Stimulated activated CD8-positive, alpha-beta memory T cell treated with anti-CD3 and anti-CD28 coated beads, Interleukin-2, amount 100 ng/mL, for 48 hours (primary cell): ENCODE measurements at places on chromosomes 12 and 14.
A peak's percentile ranks its signal among the peaks of the same experiment; 100 is the strongest.

DNA sequence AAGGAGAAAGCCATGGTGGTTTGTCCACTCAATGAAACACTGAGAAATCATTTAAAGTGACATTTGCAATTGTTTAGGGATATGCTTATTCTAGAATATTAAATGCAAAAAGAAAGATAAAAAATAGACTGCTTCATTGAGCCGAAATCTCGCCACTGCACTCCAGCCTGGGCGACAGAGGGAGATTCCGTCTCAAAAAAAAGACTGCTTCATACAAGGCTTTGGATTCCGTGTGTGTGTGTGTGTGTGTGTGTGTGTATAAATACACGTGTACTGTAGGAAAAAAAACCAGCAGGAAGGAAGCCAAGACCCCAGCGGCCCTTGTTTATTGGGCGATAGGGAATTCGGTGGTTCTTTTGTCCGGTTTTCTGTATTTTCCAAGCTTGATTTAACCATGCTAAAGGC, 3.2 kb upstream of the ZNF839 start:
- no peak for DNase-seq

DNA sequence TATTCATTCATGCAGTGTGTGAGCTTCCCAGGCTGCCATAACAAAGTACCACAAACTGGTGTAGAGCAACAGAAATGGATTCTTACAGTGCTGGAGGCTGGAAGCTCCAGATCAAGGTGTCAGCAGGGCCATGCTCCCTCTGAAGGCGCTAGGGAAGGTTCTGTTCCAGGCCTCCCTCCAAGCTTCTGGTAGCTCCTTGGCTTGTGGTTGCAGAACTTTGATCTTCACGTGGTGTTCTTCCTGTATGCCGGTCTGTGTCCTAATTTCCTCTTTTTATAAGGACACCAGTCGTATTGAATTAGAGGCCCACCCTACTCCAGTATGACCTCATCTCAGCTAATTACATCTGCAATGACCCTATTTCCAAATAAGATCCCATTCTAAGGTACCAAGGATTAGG, 3.1 kb downstream of the OTUB2 start:
- DNase-seq, result no peak

DNA sequence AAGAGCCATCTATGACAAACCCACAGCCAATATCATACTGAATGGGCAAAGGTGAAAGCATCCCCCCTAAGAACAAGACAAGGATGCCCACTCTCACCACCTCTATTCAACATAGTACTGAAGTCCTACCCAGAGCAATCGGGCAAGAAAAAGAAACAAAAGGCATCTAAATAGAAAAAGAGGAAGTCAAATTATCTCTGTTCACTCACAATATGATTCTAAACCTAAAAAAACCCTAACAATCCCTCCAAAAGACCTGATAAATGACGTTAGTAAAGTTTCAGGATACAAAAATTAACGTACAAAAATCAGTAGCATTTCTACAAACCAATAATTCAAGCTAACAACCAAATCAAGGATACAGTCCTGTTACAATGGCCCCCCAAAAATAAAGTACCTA, 26.9 kb downstream of the MDM1 start:
- no peak for DNase-seq

DNA sequence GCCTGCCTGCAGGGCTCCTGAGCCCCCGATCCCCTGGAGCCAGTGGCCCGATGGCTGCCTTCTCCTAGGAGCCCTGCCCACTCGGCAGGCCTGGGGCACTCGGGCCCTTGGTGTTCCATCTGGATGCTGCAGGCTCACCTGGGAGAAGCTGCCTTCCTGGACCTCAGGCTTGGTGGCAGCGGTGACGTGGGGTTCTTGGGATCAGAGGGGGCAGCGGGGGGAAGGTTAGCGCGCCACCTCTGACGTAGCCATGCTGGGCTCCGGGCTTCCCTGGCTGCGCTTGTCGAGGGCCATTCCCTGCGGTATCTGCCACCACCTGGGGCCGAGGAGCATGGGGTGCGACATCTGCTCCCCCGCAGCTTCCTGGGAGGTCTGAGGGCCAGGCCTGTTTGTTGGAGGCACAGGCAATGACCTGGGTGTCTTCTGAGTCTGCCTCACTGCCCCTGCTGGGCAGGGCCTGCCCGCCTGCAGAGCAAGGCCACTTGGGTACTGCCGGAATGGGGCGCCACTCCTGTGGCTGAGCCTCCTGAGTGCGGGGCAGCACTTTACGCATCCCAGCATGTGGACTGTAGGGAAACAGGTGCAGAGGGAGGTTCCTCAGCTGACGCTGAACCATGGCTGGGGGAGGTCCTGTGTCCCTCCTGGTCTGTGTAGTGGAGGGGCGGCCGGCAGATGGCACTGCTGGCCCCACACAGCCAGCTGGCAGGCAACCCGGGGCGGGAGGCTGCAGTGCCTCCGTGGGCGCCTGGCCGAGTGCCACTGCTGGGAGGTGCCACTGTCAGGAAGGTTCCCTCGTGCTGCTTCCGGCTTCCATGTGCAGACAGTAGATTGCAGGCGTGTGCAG, 20.3 kb downstream of the MTA1 start:
- DNase-seq, result no peak

DNA sequence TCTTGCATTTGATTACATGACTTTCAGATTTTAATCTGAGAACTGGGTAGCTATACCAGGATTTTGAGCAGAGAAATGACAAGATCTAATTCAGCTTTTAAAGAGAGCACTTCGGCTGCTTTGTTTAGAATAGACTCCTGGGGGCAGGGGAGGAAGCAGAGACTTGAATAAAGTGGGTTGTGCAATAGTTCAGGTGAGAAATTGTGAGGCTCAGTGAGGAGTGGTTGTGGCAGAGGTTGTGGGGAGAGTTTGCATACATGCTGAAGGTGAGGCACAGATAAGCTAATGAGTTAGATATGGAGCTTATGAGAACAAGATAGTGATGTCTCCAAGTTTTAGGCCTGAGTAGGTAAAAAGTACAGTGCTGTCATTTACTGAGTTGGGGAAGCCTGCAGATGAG, 281.4 kb downstream of the FLRT2 start:
- no peak for DNase-seq

DNA sequence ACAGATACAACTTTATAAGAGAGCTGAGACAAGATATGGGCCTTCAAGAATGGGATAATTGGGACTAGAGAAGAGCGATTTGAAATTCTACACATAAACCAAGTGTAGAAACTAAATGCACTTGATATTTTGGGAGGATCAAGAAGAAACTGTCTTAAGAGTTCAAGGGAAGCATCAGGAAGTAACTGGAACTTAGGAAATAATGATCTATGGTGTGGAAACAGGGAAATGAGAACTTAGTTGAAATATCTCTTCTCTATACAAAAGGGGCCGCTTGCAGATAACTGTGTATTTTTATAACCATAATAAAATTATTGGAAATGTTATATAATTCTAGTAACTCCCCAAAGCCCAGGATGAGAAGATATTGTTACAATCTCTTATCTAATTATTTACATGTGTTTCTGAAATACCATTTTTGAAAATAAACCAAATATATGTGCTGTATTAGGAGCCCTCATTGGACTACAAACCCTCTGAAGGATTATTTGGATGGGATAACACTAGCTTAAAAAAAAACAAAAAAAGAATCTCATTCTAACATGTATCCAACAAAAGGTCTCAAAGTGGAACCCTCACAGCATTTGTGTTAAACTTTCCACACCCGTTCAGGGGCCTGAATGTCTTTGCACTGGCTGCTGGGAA, 84.7 kb upstream of the FLRT2 start:
- DNase-seq, result no peak

DNA sequence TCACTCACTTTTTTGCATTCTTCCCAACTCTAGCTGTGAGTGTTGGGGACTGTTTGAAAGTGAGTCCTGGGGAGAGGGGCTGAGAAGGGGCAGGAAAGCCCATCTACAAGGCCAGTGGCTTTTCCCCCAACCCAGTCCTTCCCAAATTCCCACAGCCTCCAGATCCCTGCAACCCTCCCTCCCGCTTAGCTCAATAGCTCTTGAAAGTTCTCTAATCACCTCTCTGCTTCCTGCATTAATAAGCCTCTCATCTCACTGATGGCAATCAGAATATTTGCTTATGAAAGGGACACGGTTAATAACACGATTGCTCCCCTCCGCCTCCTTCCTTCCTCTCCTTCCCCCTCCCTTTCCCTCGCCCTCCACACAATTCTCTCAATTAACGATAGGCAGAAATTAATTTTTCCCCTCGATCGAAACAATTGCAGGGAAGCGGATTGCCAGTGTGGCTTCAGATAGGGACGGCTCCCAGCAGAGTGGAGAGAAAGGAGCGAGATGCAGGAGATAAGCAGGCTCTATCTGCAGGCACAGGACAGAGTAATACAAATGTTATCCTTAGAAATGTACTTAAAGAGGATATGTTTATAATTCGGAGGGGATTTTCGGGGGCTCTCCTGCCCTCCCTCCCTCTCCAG, 15.1 kb upstream of the GPATCH2L start:
- no peak for DNase-seq

GRCh38 chr12:56880125-56880992, 53.8 kb downstream of the SDR9C7 start:
- DNase-seq, result no peak

DNA sequence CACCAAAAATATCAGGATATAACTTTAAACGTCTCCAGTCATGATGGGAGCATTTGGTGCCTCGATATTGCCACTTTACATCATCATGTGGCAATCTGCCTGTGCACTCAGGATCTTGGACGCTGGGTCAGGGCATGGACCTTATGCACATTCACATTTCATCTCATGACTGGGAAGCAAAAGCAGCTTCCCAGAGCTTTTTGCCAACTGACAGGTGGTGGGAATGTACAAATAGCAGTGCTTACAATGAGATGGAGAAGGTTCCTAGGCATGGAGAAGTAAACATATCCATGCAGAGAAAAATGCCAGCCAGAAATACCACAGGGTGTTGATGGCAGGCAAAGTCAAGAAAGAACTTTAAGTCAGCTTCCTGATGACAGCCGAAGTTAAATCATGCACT, 30.3 kb downstream of the EFCAB11 start:
- no peak for DNase-seq

DNA sequence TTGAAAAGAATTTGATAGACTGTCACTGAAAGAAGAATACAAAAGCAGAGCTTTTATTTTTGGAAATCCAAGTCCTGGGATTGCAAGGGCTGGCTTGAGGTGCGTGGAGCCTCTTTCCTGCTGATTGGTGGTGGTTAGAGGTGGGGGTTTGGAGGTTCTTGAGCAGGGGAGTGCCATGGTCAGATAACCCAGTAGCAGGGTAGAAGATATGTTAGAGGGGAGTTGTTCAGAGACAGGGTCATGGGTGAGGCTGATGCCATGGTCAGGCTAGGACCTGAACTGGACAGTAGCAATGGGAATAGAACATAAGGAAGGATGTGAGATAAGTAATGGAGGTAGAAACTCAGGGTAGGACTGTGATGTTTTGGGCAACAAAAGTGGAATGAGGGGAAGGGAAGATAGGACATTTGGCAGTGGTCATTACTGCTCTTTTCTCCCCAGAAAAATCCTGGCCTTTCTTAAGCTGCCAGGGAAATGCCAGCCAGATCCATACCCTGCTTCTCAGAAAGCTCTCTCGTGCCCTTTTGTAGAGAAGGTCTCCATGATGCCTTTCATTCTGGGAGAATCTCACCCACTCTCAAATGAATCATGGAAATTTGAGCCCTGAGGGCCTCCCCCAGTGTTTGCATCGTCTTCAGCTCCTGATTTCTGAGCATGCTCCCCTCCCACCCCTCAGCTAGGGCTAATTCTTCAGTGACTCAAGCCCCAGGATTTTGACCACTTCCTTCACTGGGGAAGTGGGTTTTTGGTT, 9.5 kb downstream of the EMP1 start:
- peak; percentile 15 for DNase-seq

DNA sequence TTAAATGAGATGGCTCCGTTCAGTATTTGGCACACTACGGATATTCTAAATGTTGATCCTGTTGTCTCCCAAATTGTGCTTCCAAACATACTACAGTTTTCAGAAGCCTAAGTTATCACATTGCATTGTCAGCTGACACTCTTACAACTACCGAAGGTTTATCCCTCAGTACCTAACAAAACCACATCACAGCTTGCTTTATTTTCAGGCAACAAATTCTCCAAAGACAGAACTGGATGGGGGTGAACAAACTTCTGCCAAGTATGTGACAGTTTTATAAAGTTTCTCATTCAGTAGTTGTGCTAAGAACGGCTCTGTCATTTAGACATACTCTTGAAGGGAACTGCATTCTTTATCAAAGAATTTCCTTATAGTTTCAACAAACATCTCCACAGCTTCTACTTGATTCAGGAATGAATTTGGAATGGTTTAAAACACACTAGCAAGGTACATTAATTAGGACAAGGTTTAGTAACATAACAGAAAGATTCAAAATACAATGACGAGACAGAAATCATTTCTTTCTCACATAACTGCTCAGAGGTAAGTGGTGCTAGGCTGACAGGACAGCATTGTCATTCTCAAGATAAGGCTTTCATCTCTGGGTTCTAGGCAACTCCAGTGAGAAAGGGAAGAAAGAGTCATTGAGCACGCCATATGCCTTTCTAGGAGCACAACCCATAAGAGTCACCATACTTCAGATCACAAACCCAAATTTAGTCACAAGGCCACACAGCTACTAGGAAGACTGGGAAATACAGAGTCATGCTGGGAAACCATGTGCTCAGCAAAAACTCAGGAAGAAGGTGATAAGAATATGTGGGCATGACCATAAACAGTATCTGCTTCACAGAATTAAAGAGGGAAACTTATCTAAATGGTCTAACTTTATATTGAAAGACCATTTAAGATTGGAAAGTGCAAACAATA, 100.7 kb downstream of the DUSP6 start:
- no peak for DNase-seq

DNA sequence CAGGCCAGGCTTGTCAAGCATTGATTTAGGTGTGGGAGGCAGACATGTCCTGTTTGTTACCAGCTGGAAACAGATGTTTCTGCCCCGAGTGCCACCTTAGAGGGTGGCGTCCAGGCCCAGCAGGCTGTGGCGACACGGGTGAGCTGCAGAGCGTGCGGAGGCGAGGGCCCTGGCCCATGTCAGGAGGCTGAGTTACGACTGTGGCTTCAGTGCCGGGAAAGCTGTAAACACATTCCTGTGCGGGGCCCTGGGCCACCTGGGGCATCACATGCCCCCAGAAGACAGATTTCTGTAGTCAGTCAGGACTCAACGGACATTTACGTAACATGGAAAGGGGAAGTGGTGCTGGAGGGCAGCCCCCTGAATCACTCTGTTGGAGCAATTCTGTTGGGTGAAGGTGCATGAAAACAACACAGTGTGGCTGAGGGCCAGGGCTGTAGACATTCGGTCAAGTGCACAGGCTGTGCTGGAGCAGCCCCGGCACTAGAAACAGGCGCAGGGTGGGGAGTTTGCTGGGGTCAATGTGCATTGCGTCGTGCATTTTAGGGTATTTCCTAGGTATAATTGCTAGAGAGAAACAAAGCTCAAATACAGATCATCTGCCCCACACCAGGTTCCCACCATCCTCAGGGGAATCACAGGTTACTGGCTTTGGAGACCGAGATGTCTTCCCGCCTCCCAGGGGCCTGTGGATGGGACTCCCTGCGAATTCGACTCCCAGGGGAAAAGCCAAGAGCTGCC, 291.8 kb downstream of the TMEM121 start:
- DNase-seq, result no peak

DNA sequence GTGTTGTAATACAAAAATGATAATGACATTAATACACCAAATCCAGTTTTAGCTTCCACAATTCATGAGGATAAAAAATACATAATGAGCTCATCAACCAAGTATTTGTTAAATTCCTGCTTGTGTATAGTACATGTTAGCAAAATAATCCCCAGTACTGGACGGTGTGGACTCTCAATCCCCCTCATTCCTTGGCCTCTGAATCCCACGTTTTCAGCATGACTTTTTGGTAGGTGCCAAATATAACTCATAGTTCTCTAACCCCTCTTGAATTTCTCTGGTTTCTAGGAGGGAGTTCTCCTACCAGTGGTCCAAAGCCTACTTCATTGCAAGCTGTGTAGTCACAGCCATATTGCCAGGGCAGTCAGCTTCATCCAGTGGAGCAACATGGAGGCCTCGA, 41.4 kb upstream of the EPS8 start:
- no peak for DNase-seq
